ENCODE measurements at places on chromosomes 6 and 20.

DNA sequence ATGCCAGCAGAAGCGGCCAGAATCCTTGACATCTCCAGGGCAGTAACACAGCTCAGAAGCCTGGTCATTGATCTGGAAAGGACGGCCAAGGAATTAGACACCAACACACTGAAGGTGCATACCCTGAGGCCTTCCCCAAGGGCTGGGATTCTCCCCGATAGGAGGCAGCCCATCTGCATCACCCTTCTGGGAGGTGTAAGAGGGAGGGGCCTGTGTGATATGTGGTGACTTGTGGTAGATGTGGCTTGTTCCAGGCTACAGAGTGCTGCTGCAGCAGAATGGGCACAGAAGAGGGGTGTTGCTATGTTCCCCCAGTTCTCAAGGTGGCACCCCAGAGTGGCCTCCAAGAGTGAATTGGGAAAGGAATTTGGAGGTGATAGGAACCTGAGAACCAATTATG is 11.2 kb downstream of the TRIM40 start:
- no peak for DNase-seq

DNA sequence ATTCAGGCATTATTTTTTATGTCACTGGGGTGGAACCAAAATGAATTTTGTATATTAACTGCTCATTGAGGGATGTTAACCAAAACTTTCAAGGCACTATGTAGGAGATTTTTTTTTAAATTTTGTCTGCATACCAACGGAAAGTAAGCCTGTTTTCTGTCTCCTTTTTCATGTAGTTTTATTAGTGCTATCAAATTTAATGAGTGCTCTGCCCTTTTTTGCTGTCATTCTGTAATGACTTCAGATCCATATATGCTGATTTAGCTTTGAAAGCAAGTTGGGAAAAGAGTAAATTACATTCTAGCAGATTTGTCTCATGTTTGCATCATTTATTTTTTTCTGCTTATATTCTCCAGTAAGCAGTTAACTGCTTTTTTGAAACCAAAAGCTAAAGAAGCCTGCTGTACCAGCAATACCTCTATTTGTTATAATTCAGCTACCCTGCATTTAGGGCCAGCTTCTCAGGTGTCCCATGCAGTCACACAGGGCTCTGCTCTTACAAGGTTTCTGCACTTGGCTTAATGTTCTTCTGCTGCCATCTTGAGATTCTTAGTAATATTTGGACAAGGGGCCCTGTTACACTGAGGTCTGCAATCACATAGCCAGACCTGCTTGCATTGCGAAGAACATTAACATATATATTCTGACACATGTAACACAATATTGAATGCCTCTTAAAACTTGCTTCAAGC is 429.0 kb downstream of the UTRN start:
- no peak for DNase-seq

- no peak for DNase-seq
These were observed 37.3 kb downstream of the NTSR1 start for GRCh38 chr20:62745952-62746288.

DNA sequence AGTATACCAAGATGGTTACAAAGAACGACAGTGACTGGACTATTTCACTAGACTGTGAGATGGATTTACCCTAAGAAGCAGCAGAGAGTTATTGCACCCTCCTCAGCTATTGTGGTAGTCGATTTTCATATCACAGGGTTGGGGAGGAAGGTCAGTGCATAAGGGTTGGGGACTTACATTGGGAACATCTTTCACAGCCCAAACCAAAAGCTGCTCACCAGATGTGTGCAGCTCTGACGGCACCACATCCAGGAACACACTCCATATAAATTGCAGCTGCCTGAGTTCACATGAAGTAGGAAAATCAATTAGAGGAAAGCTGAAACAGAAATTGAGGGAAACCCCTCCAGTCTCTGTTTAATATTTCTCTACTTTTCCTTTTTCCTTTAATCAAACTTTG is 470.5 kb upstream of the NRSN1 start:
- peak; percentile 7 for DNase-seq

DNA sequence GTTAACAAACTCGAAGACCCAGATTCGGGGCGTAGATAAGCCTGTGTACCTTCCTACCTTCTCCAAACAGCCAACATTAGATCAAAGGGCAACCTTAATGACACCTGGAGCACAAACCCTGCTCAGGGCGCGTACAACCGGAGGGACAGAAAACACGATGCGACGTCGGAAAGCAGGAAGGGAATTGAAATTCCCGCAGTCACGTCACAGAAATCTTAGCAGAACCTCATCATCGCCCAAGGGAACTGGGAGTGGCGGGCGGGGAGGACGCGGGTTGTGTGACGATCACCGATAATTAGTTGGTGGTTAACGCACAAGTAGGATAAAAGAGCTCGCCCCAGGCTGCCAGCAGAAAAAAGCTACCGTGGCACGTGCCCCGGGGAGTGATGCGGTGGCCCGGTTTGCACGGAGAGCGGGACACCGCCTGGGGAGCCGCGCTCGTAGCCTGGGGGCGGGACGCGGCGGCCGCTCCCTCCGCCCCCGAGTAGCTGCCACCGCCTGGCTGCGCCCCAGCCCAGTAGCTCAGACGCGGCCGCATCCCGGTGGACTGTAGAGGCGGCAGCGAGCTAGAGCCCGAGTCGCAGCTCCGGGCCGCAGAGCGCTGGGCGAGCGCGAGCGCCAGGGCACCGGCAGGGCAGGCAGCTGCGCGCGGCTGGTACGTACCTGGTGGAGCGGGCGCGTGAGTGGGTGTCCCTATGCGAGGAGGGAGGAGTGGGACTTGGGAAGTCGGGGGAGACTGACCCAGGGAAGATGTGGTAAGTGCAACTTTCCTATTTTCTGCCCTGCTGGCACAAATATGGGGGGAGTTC is at the start of gene PKIB:
TSS of gene PKIB (plus strand) at position 525 of the 809 bp plus-strand sequence. CDS start 107,390 bp downstream, outside the sequence.
- DNase-seq, result peak; percentile 65

DNA sequence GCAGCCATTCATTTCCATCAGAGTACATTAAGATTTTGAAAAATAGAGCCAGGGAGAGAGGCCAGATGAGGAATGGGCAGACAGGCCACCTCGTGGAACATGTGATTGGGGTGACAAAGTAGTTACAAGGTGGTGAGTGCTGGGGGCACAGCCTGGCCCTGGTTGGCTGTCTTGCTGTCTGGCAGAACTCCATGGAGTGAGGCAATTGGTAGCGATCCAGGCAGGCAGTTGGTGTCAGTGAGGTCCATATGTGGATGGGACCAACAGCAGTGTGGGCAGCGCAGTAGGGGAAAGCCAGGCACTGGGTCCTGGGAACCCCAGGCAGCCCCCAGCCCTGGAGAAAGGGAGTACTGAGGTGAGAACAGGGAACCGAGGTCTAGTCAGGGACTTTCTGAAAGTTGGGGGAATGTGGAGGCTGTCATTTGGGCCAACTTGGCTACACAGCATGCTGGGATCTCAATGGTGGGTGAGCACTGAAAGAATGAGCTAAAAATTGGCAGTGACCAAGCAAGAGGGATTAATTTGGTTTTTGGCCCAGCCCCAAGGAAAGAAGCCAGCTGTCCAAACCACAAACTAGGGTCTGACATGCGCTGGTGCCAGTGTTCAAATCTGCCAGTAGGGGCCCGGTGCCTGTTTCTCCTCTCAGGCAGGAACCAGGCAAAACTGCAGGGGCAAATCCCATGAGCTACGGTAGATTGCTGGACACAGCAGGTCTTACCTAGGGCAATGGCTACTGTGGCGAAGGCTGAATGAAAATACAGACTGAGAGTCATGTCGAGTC is 61.4 kb upstream of the E2F3 start:
- no peak for DNase-seq

- no peak for DNase-seq
These were observed 33.0 kb downstream of the SLCO4A1 start for GRCh38 chr20:62675156-62675876.

DNA sequence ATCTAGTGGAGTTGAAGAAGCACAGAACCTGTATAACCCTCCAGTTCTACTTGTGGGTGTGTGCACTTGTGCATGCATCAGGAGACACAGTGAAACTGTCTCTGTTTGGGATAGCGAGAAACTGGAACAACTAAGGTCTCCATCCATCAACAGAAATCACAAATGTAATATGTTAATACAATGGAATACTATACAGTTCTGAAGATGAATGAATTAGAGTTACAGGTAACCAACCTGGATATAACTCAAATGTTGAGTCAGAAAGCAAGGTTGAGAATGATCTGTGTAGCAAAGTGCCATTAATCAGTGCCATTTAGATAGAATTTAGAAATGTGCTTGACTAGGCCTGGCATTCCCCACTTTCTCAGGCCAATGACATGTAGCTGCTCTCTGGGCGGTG is 4.6 kb upstream of the NSFL1C start:
- DNase-seq, result no peak

DNA sequence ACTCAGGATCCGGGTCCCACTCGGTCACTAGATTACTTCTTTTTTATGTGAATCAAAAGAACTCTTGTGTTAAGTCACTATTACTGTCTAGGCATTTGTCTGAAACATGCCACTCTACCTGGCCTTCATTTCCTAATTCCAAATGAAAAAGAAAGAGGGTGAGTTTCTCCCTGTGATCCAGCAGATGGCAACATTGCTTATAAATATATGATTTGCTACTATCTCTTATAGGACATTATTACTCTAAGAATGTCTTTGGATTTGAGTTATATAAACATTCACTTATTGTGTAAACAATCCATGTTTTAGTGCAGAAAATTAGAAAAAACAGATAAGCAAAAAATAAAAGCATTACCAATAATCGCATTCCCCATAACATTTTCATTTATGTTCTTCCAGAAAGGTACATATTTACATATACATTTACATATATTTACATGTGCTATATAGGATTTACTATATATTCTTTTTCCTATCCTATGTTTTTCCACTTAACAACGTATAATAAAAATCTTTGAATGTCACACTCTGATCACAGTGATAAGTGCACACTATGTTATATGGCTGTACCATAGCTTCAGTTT is 66.9 kb downstream of the FAXC start:
- no peak for DNase-seq

GRCh38 chr20:64217539-64218221 is 37.9 kb upstream of the PCMTD2 start:
- DNase-seq, result no peak

DNA sequence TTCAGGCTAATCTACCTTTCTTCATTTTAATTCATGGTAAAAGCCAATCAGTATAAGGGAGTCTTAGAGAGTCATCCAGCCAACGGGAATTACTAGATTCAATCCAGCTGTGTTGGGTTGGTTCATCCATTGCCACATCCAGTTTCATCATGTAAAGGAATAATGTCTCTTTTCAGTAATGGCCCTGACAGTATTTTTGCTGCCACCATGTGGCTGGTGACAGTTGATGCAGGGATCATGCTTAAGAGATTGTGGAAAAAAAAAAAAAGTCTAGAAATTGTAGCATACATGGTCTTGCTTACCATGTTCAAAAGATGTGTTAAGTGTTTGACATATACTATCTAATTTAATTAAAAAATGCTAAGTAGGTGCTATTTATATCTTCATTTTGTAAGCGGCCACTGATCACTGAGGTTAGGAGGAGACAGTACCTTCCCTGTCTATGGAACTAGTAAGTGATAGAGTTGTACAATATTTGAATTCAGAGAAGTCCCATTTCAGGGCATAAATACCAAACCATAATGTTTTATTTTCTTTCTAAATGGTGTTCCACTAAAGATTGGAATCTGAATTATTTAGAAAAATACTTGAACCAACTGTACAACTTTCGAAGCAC is 135.9 kb downstream of the KHDRBS2 start:
- peak; percentile 1 for DNase-seq

- DNase-seq, result no peak
These were observed 77.6 kb downstream of the ZMYND8 start for GRCh38 chr20:47278907-47279348.

GRCh38 chr6:56827908-56828649 is 126.8 kb upstream of the BEND6 start:
- DNase-seq, result no peak

DNA sequence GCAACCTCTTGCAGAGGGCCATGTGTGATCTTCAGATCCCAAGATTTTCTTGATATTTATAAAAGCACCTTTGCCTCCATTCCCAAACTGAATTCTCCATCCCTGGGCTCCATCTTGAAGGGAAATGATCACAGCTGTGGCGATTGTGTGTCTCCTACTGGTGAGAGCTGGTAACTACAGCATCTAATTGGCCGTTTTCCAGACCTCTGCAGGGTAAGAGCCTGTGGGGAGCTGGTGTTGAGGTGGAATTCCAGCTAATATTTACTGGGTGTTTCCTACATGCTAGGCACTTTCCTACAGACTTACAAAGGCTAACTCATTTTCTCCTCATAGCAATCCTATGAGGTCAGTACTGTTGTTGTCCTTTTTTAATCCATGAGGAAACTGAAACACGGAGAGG is 59.2 kb upstream of the FNDC1 start:
- DNase-seq, result no peak

DNA sequence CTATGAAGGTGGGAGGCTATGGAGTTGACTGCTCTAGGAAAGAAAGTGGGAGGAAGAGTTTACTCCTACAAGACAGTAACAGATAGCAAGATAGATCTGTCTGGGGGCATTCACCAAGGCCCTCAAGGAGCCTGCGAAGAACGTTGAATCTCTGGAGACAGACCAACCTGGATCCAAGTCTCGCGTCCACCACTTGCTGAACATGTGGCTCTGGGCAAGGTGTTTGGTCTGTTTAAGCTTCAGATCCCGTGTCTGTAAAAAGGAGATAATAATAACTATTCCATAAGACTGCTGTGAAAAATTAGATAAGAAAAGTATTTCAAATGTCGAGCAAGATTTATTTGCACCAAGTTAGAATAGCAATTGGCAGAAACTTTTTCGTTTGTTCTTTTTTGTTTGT is 8.1 kb upstream of the EEF1A1 start:
- no peak for DNase-seq

GRCh38 chr6:37827603-37828265 is 8.2 kb downstream of the ZFAND3 start:
- no peak for DNase-seq
